ENCODE measurements at places on chromosomes 1 and 21.

- DNase-seq, result no peak
Measured at GRCh38 chr1:158422212-158422611, 3.8 kb downstream of the OR10K2 start.

DNA sequence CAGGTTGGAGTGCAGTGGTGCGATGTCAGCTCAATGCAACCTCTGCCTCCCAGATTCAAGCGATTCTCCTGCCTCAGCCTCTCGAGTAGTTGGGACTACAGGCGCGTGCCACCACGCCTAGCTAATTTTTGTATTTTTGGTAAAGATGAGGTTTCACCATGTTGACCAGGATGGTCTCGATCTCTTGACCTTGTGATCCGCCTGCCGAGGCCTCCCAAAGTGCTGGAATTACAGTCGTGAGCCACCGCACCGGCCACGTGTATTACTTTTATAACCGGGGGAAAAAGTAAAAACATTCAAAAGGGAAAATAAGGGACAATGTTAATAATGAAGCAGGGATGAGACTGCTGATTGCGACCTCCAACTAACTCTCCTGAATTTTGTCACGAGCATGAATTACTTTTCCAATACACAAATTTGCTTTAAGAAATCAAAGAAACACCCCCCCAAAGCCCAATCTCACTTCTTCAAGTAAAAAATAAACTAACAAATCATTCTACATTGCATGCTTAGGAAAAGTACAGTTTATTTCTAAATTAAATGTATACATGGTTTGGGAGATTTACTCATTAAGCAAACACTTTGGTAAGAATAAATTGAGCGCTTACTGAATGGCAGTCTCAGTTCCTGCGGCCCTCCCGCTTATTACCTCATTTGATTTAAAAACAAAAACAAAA is 521 bp upstream of the ZBED6 start:
- DNase-seq, result no peak

GRCh38 chr1:204782118-204782700 is 88.5 kb upstream of the NFASC start:
- no peak for DNase-seq

GRCh38 chr1:208766832-208767231 is 522.6 kb upstream of the PLXNA2 start:
- DNase-seq, result no peak

DNA sequence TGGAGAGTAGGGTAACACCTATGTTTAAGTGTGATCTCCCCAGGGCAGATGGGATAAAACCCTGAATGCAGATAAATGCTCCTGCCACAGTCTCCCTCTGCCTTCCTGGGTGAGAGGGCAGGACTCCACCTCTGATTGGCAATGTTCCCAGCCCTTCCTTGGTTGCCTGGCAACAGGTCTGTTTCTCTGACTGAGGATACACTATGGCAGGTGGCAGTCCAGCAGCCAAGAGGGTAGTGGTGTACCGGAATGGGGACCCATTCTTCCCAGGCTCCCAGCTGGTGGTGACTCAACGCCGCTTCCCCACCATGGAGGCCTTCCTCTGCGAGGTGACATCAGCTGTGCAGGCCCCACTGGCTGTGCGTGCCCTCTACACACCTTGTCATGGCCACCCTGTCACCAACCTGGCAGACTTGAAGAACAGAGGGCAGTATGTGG is at the start of gene DCDC2B:
TSS of gene DCDC2B (plus strand) at position 199 of the 438 bp plus-strand sequence. CDS start at position 204, 5 bp downstream.
- no peak for DNase-seq
